ENCODE measurements at places on chromosomes 4 and X.

DNA sequence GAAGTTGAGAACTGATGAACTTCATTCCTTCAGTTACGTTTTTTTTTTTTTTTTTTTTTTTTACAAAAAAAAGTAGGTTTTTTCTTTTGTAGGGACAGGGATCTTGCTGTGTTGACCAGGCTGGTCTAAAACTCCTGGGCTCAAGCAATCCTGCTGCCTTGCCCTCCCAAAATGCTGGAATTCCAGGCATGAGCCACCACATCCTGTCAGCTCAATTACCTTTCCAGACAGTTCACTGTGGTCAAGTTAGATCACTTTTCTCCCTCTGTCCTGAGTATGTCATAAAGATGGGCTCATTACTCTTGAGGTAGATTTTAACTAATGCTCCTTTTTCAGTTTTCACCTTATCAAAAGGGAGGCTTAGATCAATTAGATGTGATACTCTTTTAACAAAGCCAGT lies 10.8 kb upstream of the NR3C2 start:
- DNase-seq, result no peak

- no peak for DNase-seq
Observed at GRCh38 chr4:71460371-71460770, 121.6 kb downstream of the SLC4A4 start.

DNA sequence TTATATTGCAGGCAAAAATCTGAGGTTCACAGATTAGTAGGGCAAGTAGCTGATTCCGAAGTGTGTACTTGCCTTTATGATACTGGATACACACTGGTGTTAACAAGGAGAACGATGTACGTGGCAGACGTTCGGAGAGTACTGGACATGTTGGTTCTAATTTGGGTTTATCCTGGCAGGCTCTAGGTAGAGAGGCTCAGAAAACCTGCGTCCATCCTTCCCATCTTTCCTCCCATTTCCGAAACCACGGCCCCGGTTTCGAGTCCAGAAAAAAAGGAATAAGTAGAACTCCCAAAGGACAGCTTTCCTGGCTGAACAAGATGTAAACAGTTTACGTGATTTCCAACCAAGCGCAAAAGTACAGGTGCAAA lies 351 bp upstream of the SLC30A9 start:
- DNase-seq, result no peak

DNA sequence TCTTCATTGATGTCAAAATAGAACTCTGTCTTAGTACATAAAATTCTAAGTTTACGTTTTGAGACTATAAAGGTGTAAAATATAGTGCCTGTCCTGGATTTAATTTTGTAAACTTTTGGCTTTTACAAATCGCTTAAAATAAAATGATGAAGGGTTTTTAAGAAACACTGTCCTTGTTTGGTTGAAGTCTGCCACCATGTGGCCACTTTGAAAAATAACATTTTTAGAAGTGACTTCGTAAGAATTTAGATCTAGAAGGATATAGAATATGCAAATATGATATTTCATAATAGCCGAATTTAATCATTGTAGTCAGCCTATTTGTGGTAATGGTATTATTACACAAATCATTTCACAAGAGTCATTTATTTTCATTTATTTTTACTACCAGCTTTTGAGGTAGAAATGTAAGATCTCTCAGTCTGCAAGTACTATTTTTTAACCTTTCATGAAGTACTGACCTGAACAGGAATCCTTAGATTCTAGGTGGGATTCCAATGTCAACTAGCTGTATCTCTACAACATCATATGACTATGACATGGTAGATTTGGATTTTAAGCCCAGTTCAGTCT lies 31.0 kb upstream of the FAT4 start:
- DNase-seq, result no peak

DNA sequence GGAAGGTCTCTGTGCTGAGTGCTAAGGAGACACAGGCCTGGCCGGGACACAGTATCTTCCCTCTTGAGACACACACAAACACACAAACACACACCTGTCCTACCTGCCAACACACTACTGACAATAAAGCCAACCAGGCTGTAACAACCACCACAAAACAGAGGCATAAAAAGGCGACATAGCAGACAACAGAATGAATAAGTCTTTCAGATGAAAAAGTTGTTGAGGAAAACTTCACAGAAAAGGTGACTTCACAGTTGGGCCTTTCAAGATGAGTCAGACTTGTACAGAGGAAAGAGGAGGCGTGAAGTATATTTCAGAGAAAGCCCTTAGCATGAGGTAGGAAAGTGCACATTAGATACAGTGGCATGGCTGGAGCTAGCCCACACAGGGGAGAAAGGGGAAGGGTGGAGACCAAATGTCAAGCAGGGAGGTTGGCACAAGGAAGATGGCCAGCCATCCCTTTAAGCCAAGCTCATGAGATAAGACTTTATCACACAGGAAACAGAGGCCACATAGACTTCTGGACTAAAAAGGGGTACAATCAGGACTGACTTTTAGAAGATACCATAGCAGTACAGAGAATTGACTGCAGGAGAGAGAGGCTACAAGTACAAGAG lies 54.0 kb downstream of the SLC9A7 start:
- no peak for DNase-seq

GRCh38 chrX:73468376-73468775 lies 21.5 kb downstream of the CDX4 start:
- no peak for DNase-seq

DNA sequence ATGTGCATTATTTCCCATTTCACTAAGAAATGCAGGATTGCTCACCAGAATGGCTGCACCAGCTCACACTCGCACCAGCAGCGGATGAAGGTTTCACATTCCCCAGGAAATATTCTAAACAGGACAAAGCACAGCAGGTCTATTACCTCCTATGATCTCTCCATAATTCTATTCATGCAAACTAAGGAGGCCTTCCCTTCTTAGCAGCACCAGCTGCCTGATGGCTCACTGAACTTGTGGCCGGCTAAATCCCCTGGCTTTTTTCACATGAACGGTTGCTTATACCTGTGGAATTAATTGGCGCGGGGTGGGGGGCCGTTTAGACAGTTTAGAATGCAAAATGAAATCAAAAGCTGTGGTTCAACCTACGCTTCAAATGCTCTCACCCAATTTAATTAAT lies 73.5 kb upstream of the SRD5A3 start:
- no peak for DNase-seq

GRCh38 chrX:71298119-71298518 lies 3.4 kb upstream of the ITGB1BP2 start:
- DNase-seq, result no peak

DNA sequence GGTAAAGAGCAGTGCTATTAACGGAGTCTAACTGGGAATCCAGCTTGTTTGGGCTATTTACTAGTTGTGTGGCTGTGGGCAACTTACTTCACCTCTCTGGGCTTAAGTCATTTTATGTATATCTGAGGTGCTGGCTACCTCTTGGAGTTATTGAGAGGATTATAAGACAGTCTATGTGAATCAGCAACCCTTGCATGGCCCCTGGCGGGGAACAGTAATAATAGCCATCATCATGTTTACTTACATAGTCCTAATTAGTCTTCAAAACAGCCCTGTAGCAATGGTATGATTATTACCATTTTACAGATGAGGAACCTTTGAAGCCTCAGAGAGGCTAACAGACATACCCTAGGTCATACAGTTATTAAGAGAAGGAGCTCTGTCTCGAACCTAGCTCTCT lies 1.5 kb downstream of the HPRT1 start:
- DNase-seq, result no peak

DNA sequence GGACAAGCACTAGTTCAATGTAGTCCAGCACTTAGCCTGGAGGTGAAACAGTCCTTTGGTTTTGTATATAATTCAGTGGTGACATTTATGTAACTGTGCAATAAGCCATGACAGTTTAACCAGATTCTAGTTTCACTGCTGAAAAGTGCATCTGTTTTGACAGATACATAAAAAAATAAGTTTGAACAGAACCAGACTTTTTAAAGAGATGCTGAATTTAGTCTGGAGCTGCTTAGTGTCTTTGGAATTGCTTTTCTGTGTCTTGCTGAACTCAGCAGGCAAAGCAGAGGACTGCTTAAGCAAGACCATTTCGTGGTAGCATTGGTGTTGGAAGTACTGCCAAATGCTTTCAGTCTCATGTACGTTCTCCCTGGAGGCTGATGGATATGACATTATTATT lies 393.5 kb downstream of the MAPK10 start:
- DNase-seq, result no peak

GRCh38 chr4:80179637-80180161 lies 17.6 kb upstream of the PRDM8 start:
- no peak for DNase-seq

- DNase-seq, result no peak
Observed at GRCh38 chrX:133645977-133646718, 230.9 kb upstream of the GPC4 start.

- no peak for DNase-seq
Observed at GRCh38 chr4:169188204-169188603, 82.6 kb downstream of the SH3RF1 start.

DNA sequence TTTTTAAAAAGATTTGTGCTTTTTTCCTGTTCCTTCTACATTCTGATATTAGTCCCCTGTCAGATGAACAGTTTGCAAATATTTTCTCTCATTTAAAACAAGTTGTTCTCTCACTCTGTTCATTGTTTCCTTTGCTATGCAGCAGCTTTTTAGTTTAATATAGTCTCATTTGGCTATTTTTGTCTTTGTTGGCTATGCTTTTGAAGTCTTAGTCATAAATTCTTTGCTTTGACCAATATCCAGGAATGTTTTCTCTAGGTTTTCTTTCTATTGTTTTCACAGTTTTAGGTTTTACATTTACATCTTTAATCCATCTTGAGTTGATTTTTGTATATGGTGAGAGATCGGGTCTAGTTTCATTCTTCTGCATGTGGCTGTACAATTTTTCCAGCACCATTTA lies 136.8 kb downstream of the TET2 start:
- no peak for DNase-seq

GRCh38 chr4:41559940-41560516 lies 22.1 kb downstream of the LIMCH1 start:
- no peak for DNase-seq

- DNase-seq, result peak; percentile 30
Observed at GRCh38 chr4:140094438-140095420, 59.3 kb downstream of the MAML3 start.

DNA sequence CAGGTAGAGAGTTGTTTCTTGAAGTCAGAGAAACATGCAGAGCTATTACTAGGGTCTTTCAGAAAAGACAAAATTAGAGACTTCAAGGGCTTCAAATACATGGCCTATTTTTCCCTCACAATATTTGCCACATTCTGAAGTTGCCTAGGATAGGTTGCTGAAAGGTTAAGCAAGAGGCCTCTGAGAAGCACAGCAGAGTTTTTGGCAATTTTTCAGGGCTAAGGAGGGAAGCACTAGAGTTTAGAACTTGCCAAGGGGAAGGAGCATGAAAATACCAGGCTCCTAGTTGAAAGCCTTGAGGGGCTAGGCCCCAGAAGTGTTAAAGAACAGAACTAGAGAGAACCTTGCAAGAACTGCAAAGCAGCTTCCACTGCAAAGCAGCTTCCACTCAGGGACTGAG lies 86.4 kb downstream of the ANAPC10 start:
- DNase-seq, result no peak

DNA sequence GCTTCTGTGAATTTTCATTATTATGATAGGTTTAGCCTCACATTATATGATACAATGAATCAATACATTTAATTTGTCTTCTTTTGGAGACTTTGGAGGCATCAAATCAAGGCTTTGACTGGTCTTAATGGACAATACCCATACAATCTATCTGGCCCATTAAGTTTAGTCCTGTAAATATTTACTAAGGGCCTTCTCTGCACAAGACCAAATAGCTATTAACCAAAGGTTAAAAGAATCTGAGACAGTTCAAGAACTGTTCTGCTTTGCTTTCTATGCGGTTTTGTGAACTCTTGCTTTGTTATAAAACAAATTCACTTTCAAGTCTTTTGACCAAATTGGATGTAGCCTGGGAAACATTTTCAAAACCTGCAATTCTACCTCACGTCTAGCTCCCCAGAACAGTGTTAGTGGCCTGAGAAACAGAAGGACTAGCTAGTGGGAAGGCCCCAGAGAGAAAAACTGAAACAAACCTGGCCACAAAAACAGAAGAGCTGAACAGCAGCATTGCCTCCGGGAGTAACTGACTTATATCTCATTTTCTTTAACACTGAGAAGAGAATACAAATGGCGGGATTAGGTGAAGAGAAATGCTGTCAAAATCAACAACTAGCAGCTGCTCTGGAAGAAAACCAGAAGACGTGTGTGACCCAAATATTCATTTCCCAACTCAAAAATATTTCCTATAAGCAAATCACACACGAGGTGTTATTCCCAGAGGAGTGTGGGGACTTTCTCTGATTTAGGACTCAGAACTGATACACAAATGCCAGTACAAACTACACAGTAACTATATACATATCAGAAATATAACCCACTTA lies 548 bp downstream of the TLR1 start:
- DNase-seq, result no peak
